ENCODE measurements at places on chromosomes 4 and X. TPM values are rescaled to one million over a fixed set of nuclear protein-coding genes. Genes with fewer than 3 reads are reported as not detected.

GRCh38 chr4:10521424-10521823 lies 64.2 kb upstream of the ZNF518B start:
- no peak overlapping the region for H3K27ac ChIP-seq
- no peak overlapping the region for H3K4me3 ChIP-seq
- no peak for DNase-seq
- no peaks in the 10 kb centered on the region for H3K36me3 ChIP-seq
- H3K4me1 ChIP-seq, result no peaks in the 10 kb centered on the region

DNA sequence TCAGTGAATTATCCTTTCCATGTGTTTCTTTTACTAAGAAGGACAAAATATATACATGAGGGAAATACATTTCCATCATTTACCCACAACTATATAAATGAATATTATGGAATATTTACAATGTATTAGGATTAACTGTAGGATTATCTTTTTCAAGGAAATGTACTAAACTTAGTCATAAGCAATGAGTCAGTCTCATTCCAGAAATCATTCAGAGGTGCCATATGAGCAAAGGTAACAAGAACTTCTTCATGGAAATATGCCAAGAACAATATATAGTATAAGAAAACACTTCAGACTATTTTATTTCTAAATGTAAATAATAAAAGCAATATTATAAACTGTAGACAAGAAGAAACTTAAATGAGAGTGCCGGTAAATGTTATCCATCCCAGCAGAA lies 67.1 kb downstream of the USP38 start:
- H3K36me3 ChIP-seq, result no peaks in the 10 kb centered on the region
- no peak overlapping the region for H3K4me3 ChIP-seq
- no peaks in the 10 kb centered on the region for H3K4me1 ChIP-seq
- DNase-seq, result no peak
- no peak overlapping the region for H3K27ac ChIP-seq
- H3K27me3 ChIP-seq, result no peaks in the 10 kb centered on the region

DNA sequence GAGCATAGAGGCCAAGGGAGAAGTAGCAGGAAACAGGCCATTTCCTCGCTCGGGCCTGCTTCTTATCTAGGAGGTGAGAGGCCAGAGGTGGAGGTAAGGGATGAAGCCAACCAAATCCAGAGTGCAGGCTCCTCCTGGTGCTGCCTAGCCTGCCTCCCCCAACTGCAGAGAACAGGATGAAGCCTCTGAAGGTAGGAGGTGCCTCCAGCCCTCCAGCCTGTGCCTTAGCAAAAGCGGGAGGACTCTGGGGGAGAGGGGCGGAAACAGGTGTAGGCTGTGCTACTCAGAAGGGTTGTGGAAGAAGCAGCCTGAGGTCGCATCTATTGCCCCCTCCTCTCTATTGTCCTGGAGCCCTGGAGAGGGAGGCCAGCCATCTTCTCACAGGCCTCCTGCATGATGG lies 2.9 kb upstream of the MTM1 start:
- peaks cover 4% of the 10 kb centered on the region for H3K4me1 ChIP-seq
- H3K27me3 ChIP-seq, result no peaks in the 10 kb centered on the region
- H3K4me3 ChIP-seq, result no peak overlapping the region
- no peaks in the 10 kb centered on the region for H3K36me3 ChIP-seq
- peak overlapping the region; percentile 52 for H3K27ac ChIP-seq

- H3K4me1 ChIP-seq, result peaks cover 8% of the 10 kb centered on the region
- no peaks in the 10 kb centered on the region for H3K36me3 ChIP-seq
These were observed 7.7 kb downstream of the HAND2 start for GRCh38 chr4:173522160-173522950.

DNA sequence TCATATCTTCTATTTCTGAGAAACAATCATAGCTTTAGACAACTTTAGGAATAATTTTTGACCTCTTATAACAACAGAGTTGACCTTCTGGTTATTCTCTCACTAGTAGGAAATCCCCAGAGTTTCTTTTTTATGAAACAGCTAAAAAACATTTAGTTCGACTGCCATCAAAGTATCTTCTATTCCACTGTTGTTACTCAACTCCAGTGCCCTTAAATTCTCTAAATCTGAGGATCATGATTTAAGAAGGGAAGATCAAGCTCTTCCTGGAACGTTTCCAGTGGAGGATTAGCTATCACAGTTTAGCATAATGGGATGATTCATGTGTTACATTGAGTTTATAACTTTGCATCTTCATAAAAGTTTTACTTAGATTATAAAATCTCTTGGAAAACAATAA lies 134.9 kb upstream of the VEGFC start:
- H3K27me3 ChIP-seq, result no peaks in the 10 kb centered on the region
- H3K36me3 ChIP-seq, result no peaks in the 10 kb centered on the region
- no peak overlapping the region for H3K27ac ChIP-seq

- peaks cover 39% of the 10 kb centered on the region for H3K27me3 ChIP-seq
- DNase-seq, result no peak
- H3K36me3 ChIP-seq, result no peaks in the 10 kb centered on the region
- no peak overlapping the region for H3K4me3 ChIP-seq
These were observed 2.7 kb downstream of the CPLX1 start for GRCh38 chr4:823176-823760.

GRCh38 chrX:12975991-12976558 lies 1.2 kb downstream of the TMSB4X start:
- H3K27me3 ChIP-seq, result no peaks in the 10 kb centered on the region
- H3K4me3 ChIP-seq, result peak overlapping the region; percentile 82
- H3K36me3 ChIP-seq, result no peaks in the 10 kb centered on the region
- peak overlapping the region; percentile 91 for H3K27ac ChIP-seq
- H3K4me1 ChIP-seq, result peaks cover 10% of the 10 kb centered on the region

- H3K4me1 ChIP-seq, result no peaks in the 10 kb centered on the region
- no peak overlapping the region for H3K4me3 ChIP-seq
- no peak for DNase-seq
- no peaks in the 10 kb centered on the region for H3K27me3 ChIP-seq
- H3K27ac ChIP-seq, result no peak overlapping the region
These were observed 267.7 kb upstream of the GALNT7 start for GRCh38 chr4:172900900-172901299.

GRCh38 chr4:147863111-147863747 lies 131.3 kb downstream of the ARHGAP10 start:
- no peak overlapping the region for H3K27ac ChIP-seq
- H3K27me3 ChIP-seq, result no peaks in the 10 kb centered on the region
- no peak overlapping the region for H3K4me3 ChIP-seq
- H3K4me1 ChIP-seq, result peaks cover 8% of the 10 kb centered on the region
- DNase-seq, result no peak

DNA sequence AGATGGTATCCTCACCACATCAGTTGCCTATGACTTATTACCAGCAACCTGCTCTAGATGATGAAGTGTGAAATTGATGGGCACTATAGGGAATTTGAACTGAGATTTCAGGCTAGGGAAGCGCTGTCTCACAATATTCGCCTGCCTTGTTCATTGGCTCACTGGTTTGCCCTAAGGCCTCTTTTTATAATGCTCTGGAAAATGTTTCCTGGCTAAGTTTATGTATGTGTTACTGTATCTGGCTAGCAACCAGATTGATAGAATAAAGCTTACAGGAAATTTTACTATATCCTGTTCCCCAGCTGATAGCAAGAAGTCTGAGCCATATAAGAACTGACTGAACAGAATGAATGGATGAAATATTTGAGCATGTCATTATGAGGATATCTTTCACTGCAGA lies 71.6 kb downstream of the GSTCD start:
- H3K4me3 ChIP-seq, result no peak overlapping the region
- no peaks in the 10 kb centered on the region for H3K4me1 ChIP-seq
- H3K36me3 ChIP-seq, result no peaks in the 10 kb centered on the region
- DNase-seq, result no peak
- H3K27me3 ChIP-seq, result no peaks in the 10 kb centered on the region

DNA sequence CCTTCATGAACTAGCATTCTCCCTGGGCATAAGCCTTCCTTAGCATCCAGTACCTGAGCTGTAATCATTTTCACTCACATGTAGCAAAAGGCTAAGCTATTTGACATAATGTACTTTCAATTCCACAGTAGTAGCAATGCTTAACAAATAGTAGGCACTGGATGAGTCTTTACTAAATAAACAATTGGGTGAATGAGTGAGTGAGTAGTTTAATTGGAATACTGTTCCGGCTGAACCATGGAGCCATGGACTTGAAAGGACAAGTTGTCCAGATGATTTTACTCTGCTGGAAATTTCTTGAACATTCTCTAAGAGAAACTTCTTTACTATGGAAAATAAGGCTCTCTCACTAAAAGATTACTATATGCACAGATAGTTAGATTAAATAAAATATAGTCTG lies 159.3 kb downstream of the FAM47B start:
- no peaks in the 10 kb centered on the region for H3K4me1 ChIP-seq
- no peak for DNase-seq
- no peak overlapping the region for H3K27ac ChIP-seq
- no peaks in the 10 kb centered on the region for H3K27me3 ChIP-seq
- no peak overlapping the region for H3K4me3 ChIP-seq

DNA sequence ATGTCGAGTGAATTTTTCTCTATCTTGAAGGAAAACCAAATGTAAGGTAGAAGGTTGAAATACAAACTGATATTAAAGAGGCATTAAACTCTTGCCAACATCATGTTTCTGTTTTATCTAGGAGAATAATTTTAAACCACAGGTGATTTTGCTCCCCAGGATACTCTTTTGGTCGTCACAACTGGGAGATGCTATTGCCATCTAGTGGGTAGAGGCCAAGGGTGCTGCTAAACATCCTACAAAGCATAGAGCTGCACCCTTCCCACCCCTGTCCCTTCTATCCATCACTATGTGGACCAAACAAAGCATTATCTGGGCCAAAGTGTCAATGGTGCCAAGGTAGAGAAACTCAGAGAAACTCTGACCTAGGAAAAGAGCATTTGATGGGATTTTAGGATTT lies 154.6 kb upstream of the MAGEB2 start:
- H3K36me3 ChIP-seq, result no peaks in the 10 kb centered on the region
- no peaks in the 10 kb centered on the region for H3K4me1 ChIP-seq
- no peak overlapping the region for H3K27ac ChIP-seq
- no peaks in the 10 kb centered on the region for H3K27me3 ChIP-seq
- no peak overlapping the region for H3K4me3 ChIP-seq
- DNase-seq, result no peak

- no peaks in the 10 kb centered on the region for H3K36me3 ChIP-seq
- H3K4me3 ChIP-seq, result no peak overlapping the region
- no peaks in the 10 kb centered on the region for H3K4me1 ChIP-seq
- H3K27me3 ChIP-seq, result peaks cover 2% of the 10 kb centered on the region
These were observed 15.2 kb upstream of the SCOC start for GRCh38 chr4:140358281-140358680.

Gene SLC6A8
- total RNA-seq, result 98.5 TPM

Gene CRMP1
- 117 TPM for total RNA-seq

Gene TNIP2
- total RNA-seq, result 36.2 TPM

Gene FAM47A
- not detected for total RNA-seq
